ENCODE measurements at places on chromosomes 3 and 15.

DNA sequence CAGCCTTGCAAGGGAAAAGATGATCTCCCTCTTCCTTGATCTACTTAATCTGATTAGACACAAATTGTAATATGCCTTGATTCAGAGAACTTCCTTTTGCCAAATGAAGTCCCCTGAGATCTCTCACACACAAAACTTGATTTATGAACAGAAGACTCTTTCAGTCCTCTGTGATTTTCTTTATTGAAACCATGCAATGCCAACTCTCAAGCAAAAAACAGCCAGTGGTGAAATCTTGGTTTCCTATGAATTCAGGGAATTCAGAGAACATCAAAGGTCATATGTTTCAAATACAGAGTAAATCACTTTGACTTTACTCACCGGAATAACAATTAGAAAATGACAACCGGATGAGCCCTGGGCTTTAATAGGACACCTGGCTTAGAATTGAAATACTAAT is 211.7 kb downstream of the ABHD5 start:
- DNase-seq: no peak

- DNase-seq: no peak
Measured at GRCh38 chr3:190692256-190692655, 170.2 kb downstream of the GMNC start.

DNA sequence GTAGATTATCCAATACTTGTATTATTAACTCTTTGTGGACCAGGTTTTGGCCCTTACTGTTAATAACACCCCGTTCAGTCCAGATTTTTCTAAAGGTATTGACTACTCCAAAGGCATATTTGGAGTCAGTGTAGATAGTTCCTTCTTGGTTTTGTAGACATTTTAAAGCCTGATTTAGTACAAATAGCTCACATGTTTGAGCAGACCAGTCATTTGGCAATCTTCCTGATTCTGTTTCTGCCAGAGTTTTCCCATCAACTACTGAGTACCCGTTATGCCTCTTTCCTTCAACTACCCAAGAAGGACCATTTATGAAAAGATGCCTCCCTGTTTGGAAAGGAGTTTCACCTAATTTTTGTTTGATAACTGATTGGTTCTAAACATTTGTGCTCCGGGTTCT is 82.0 kb downstream of the CHCHD4 start:
- no peak for DNase-seq

DNA sequence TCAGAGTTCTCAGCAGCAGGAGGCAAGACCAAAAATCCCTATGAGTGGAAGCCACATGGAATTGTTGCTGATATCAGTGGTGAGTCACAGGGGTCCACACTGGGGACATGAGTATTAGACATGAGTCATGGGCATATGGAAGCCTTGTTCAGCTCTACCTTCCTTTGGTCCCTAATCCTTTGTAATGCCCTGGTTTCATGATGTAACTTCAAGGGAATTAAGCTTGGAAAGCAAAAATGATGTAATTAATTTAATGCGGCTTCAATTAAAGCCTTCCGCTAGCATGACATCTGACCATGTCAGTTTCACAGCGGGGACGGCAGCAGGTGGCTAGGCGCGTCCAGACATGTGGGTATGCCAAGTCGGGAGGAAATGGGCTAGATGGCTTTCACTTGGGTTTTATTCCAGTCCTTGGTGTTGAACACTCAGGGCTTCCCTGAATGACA is 176.1 kb upstream of the RGMA start:
- DNase-seq: no peak

- no peak for DNase-seq
Measured at GRCh38 chr3:190173426-190173825, 52.7 kb upstream of the P3H2 start.

DNA sequence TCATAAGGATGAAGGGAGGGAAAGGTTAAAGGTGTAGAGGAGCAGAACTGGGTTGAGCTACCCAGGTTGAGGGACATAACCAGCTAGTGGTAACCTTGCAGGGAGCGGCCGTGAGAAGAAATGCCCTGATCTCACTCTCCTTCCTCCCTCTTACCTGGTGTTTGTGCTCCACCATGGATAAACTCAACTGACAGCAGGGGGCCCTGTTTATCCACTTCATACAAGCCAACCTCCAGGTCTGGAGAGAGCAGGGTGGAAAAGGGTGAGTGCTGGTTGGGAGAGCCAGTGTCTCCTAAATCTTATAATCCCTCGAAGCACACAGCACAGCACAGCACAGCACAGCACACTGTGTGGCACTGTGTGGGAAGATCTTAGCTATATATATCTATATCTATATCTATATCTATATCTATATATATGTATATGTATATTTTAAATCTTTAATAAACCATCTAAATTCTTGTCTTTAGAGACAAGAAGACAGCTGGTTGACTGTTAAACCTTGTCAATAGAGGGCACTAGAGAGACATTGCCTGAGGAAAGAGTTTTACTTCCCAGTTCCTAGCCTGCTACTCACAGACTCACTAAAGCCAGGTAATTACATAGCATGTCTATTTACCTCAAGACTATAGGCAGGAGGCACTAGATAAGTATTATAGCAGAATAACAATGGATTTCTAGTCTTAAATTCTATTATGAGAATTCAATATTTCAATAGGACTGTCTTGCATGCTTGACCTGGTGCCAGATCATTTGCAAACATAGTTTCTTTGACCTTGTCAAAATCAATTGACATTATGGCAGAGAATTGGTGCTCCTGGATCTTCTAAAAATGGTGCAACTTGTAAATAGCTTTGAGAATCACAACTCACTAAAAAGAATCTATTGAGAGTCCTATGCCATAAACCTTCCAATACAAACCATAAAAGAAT is 21.7 kb upstream of the FMN1 start:
- DNase-seq: no peak

- no peak for DNase-seq
Measured at GRCh38 chr3:173659972-173660371, 262.4 kb downstream of the NLGN1 start.

DNA sequence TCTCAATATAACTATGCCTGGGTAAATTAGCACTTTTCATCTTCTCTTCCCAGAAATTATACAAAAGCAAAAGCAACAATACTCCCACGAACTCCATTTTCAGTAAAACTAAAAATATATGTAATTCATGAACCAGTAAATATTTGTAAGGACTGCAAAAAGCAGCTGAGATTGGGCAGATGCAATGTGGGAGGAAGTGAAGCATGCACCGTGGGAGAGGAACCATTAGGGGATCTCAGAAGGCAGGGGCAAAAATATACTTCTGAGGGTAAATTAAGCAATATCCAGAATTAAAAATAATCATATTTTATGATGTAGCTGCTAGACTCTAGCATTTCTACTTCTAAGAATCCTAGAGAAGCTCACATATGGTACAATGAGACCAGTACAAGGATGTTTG is 20.2 kb downstream of the CFAP91 start:
- DNase-seq: no peak

- no peak for DNase-seq
Measured at GRCh38 chr3:168213920-168214319, 118.2 kb upstream of the GOLIM4 start.

GRCh38 chr15:55868707-55869106 is 124.7 kb downstream of the NEDD4 start:
- DNase-seq: no peak

- DNase-seq: no peak
Measured at GRCh38 chr3:149941186-149941585, 29.5 kb downstream of the PFN2 start.

DNA sequence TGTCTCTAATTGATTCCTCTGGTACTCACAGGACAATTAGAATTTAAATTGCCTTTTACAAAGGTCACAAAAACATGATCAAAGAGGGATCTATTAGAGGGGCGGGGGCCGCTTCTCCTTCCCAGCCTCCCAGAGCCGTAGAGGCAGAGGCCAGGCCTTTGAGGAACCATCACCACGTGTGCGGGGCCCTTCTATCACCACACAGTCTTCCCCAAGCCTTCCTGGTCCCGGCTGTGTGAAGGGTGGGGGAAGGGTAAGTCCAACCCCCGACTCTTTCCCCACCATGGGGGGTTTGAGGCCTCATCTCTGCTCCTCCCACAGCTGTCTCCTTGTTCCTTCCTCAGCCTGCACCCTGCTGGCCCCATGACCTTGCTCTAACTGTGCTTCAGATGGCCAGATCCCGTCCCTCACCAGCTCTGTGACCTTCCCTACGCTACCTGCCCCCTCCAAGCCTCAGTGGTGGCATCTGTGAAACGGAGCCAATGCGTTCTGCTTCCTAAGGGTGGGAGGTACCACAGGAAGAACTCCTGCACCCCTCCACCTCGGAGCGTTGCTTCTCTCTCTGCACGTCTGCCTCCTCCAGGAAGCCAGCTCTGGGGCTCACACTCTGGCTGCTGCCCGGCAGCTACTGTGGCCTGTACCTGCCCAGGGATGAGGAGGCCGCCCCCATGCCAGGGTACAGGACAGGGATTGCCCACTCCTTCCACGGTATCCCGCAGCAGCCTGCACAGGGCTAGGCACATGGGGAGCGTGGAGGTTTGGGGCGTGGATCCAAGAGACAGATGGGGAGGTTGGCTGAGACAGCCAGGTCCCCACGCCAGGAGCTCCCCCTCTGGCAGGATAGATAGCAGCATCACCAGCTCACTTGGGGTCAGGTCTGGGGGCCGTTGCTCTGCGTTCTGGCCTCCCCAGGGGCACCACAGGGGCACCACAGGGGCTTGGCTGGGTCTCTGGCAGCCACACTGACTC is 83.8 kb downstream of the LINGO1 start:
- no peak for DNase-seq

GRCh38 chr15:80804970-80805495 is 25.9 kb downstream of the CEMIP start:
- no peak for DNase-seq

DNA sequence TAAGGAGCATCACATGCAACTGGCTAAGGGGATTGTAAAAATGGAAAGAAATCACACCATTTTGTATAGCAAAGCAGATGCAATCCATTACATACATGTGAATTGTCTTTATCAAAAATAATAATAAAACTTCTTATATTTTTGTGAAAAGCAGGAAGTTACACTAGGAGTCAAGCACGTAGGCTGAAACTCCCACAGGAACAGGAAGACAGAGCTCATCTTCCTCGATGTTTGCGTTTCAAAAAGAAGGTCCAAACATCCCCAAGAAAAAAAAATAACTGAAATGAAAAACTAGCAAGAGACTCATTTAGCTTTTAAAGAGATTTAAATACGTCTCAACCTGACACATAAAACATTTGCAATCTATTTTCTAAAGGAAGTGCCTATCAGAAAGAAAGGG is 106.6 kb downstream of the TGFBR2 start:
- DNase-seq: no peak

DNA sequence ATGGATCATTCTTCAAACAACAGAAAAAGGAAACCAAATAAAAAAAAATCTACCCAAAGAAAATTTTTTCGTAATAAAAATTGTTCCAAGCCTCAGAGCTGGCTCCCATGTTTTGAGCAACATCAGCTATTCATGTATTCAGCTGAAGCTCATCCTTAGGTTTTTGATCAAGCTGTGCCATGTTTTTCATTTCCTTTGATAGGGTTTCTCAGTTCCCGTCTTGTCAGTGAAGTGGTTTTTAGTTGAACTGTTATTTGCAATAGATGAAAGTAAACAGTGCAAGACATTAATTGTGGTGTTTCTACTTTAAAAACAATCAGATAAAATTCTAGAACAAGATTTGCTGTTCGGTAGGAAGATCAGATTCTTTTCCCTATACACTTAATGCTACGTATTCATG is 55.4 kb upstream of the SPTSSB start:
- DNase-seq: no peak

- no peak for DNase-seq
Measured at GRCh38 chr3:45763303-45763675, 33.0 kb downstream of the SLC6A20 start.

- no peak for DNase-seq
Measured at GRCh38 chr15:88747631-88748030, 55.6 kb upstream of the ACAN start.

- no peak for DNase-seq
Measured at GRCh38 chr3:37762698-37763097, 99.0 kb upstream of the CTDSPL start.

- no peak for DNase-seq
Measured at GRCh38 chr15:85754989-85755388, 39.7 kb downstream of the KLHL25 start.

DNA sequence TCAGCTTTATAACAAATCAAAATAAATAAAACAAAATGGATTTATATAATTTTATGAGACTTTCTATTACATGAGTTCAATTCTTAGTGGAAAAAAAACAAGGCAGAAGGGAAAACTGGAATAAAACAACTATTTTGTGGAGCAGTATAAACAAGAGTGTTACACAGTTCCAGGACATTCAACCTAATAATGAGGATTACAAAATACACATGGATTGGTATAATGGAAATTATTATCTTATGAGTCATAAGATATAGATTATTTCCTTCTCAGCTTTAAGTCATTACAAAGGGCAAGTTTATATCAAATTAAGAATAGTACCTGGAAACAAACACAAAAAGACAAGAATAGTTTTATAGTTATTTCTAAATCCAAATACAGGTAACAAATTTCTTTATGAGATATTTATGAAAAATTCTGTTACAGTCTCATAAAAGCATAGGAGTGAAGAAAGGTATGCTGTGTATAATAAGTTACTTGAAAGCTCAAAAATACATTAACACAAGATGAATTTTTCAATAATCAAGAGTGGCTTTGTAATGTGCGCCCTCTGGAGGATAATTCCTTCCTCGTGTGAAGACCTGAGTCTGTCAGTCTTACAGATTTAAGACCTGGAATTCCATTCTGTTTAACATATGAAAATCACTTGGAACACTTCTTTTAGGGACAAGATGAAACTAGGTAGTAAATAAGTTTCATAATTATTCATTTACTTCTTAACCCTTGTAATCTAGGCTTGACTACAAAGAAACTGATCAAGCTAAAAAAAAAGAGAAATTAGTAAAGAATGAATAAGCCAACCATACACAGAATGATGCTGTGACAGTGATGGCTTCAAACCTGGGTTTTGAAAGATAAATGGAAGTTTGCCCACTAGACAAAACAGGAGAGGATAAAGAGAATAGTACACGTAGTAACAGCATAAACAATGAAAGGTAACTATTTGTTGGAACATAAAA is 9.5 kb downstream of the COPS2 start:
- DNase-seq: no peak

GRCh38 chr3:197333901-197334639 is 35.7 kb upstream of the DLG1 start:
- DNase-seq: no peak

- no peak for DNase-seq
Measured at GRCh38 chr3:121980450-121980796, 41.6 kb downstream of the ILDR1 start.

DNA sequence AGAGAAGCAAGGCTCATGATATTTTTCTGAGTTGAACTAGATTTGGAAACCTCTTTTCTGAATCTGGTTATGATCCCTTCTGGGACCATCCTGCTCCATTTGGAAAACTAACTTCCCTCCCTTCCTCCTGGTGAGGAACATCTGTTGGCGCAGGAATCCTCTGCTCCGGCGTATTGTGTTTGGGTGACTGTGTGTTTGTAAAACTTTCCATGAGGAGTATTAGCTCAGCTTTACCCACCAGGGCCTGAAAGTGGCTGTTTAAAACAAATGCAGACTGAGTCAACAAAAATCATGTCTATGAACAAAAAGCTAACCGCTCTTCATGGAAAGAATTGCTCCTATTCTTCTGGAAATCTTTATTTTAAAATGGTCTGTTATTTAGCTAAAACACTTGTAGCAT is 17.7 kb downstream of the STARD9 start:
- no peak for DNase-seq
